Smooth muscle cell of the brain vasculature (primary cell): ENCODE measurements at places on chromosomes 3 and 15.

- DNase-seq: no peak
Measured at GRCh38 chr15:61008915-61009314, 220.2 kb downstream of the RORA start.

DNA sequence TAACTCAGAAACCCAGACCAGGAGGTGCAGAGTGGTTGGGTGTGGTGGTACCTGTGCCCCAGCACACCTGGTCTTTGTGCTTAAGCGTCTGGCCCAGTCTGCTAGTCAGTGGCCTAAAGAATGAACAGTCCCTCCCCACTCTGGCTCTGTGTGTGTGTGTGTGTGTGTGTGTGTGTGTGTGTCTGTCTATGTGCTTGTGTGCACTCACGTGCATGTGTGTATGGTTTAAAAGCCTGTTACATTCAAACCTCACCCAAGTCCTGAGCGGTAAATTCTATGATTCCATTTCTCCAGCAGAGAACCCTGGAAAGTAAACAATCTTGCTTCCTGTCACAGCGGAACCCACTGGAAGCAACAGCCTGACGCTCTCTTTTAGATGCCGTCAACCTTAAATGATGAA is 34.2 kb downstream of the EDEM1 start:
- DNase-seq: no peak

- DNase-seq: no peak
Measured at GRCh38 chr15:76991741-76992645, 2.9 kb upstream of the PSTPIP1 start.

DNA sequence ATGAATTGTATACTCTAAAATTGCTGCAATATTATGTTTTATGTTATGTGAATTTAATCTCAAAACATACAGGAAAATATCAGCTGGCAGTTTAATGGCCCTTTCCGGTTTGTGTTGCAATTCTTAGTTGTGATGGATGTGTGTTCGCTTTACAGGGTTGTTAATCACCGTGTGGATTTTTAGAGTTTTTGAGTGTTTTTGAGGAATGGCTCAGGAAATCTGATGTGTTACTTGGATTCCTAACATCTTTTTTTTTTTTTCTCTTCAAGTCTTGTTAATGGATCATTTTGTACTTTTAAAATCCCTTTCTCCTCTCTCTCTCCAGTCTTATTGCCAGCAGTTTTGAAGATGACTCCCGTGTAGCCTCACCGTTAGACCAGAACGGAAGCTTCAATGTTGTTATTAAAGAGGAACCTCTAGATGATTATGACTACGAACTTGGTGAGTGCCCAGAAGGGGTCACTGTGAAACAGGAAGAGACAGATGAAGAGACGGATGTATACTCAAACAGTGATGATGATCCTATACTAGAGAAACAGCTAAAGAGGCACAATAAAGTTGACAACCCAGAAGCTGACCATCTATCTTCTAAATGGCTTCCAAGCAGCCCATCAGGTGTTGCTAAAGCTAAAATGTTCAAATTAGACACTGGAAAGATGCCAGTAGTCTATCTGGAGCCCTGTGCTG is 35.7 kb downstream of the MGA start:
- DNase-seq: peak; percentile 31

- no peak for DNase-seq
Measured at GRCh38 chr3:36674816-36675215, 89.5 kb downstream of the DCLK3 start.
